Activated naive CD4-positive, alpha-beta T cell treated with anti-CD3 and anti-CD28 coated beads, Interleukin-2, amount 10 ng/mL, durations not matched to agents 7 days and 5 days (primary cell): ENCODE measurements at places on chromosomes 13 and 19.

GRCh38 chr19:3515891-3516422, 9.8 kb downstream of the FZR1 start:
- DNase-seq: no peak

- DNase-seq: peak; percentile 36
Observed at GRCh38 chr19:45791744-45792469, 738 bp downstream of the DMWD start.

DNA sequence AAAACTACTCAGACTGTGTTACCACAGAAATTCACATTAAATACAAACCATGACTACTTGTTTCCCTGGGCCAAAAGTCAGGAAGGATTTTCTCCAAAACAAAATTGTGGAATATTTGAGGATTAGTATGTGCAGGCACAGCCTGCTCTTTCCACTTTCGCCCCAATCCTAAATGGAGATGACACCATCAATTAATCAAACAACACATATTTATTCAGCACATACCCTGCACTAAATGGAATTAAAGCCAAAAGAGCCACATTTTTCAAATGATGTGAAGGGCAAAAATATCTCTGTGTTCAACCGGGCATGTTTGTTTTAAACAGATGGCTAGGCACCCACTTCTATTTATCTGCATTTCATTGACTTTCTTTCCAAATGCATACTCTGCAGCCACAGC, 523.1 kb downstream of the DCT start:
- no peak for DNase-seq

DNA sequence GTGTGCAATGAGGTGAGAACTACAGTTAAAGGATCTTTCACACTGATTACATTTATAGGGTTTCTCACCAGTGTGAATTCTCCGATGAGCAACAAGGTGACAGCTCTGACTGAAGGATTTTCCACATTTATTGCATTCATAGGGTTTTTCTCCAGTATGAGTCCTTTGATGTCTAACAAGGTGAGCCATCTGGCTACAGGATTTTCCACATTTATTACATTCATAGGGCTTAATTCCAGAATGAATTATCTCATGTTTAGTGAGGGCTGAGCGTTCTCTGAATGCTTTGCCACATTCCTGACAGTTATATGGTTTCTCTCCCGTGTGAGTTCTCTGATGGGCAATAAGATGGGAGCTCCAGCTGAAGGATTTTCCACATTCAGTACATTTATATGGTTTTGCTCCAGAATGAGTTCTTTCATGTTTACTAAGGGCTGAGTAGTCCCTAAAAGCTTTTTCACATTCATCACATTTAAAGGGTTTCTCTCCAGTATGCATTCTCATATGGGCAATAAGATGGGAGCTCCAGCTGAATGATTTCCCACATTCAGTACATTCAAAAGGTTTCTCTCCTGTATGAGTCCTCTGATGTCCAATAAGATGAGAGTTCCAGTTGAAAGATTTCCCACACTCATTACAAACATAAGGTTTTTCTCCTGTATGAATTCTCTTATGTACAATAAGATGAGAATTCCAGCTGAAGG, 4.4 kb upstream of the C19orf18 start:
- DNase-seq: no peak

GRCh38 chr19:29399804-29400203, 126.0 kb upstream of the VSTM2B start:
- no peak for DNase-seq

DNA sequence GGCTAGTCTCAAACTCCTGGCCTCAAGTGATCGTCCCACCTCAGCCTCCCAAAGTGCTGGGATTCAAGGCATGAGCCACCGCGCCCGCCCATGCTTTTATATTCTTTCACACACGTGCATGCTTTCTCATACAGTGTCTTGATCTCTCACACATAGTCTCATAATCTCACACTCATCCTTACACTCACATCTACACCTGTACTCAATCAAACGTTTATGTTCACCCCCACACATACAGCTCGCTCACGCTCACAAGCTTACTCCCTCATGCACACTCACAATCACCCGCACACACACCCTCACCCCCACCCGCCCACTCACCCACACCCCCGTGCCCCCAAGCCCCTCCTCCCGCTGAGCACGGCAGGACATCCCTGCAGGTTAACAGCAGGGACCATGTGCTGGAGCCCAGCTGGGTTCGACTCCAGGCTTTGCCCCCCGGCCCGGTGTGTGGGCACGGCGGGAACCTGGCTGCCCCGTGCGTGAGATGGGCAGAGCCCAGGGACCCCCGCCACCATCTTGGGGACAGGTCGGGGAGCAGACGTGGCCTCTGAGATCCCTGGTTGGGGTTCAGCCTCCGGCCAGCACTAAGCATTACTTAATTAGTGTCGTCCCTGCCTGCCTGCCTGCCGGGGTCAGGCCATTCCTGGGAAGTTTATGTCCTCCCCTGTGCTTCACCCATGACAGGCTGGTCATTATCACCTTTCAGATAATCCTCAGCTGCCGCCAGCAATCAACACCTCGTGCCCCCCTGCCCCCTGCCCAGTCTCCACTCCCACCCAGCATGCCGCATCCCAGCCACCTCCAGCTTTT, 11.4 kb downstream of the SBK2 start:
- DNase-seq: no peak

GRCh38 chr19:4064496-4065260, 2.0 kb downstream of the ZBTB7A start:
- peak; percentile 64 for DNase-seq

GRCh38 chr13:32314271-32315237, 609 bp downstream of the ZAR1L start:
- DNase-seq: peak; percentile 65

GRCh38 chr13:87093399-87093798, 577.8 kb upstream of the SLITRK5 start:
- DNase-seq: no peak

- no peak for DNase-seq
Observed at GRCh38 chr13:52061587-52061986, 37.1 kb downstream of the UTP14C start.

GRCh38 chr13:85266771-85267170, 532.4 kb downstream of the SLITRK6 start:
- no peak for DNase-seq

GRCh38 chr19:51712461-51713081, 11.2 kb downstream of the HAS1 start:
- DNase-seq: no peak

DNA sequence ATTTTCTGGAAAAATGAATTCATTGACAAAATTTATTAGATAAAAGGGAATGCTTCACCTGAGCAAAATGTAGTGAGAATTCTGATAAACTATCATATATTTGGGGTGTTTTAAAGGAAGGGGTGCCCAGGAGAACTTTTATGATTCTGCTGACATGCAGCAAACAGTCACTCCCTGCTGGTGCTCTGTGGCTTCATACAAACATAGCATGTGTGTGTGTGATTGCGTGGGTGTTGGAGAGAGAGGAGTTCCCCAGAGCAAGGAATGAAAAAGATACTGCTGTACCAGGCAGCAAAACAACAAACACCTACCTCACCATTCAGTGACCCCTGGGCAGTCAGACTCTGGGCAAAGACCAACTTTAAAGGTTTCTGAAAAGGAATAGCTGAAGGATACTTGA, 546.7 kb downstream of the RFC3 start:
- DNase-seq: no peak

GRCh38 chr19:4984438-4984990, 15.6 kb downstream of the KDM4B start:
- no peak for DNase-seq
